ENCODE measurements at places on chromosomes 3 and 15. TPM values are rescaled to one million over a fixed set of nuclear protein-coding genes. Genes with fewer than 3 reads are reported as not detected.

- no peak overlapping the region for H3K4me3 ChIP-seq
- no peaks in the 10 kb centered on the region for H3K36me3 ChIP-seq
- DNase-seq = no peak
- no peaks in the 10 kb centered on the region for H3K4me1 ChIP-seq
Observed at GRCh38 chr3:56260262-56260661, 208.0 kb downstream of the ERC2 start.

DNA sequence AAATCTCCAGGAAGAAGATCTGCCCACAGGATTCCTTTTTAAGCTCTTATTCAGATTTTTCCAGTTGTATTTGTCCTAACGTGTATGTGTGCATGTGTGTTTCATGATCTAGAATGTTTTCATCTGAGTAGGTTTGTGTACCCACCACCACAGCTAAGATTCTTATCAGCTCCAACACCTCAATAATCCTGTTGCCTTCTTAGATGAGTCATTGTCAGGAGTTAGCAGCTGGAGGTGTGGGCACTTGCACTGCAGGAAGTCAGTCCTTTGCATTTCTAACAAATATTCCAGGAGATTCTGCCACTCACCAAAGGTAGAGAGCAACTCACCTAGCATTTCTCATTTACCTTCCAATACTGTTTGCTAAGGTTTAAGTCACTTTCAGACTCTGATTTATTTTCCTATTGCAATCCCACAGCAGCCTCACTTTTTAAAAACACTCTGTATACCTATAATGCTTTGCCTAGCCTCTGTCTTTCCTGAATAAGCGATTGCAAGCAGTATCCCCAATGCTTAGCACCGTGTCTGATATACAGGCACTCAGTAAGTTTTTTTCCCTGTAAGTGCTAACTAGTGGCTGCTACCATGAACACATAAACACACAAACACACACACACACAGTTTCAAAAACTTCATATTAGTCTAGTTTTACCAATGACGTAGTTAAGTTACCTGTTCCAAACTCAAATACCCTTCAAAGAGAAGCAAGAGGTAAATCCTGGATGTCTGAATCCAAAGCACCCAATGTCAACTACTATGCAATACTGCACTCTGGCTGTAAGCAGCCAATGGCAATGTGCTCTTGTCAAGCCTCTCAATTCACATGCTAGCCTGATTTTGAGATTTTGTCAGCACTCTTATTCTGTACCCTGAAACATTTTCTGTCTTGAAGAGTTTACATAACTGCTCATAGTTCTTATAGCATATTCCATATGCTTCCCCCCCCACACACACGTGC, 713.5 kb upstream of the LMCD1 start:
- H3K4me1 ChIP-seq = no peaks in the 10 kb centered on the region
- no peaks in the 10 kb centered on the region for H3K36me3 ChIP-seq
- no peak overlapping the region for H3K27ac ChIP-seq
- H3K4me3 ChIP-seq = no peak overlapping the region
- no peaks in the 10 kb centered on the region for H3K27me3 ChIP-seq
- DNase-seq = no peak

- H3K4me3 ChIP-seq = no peak overlapping the region
- no peak overlapping the region for H3K27ac ChIP-seq
- DNase-seq = no peak
Observed at GRCh38 chr3:58200846-58201355, 9.9 kb downstream of the DNASE1L3 start.

DNA sequence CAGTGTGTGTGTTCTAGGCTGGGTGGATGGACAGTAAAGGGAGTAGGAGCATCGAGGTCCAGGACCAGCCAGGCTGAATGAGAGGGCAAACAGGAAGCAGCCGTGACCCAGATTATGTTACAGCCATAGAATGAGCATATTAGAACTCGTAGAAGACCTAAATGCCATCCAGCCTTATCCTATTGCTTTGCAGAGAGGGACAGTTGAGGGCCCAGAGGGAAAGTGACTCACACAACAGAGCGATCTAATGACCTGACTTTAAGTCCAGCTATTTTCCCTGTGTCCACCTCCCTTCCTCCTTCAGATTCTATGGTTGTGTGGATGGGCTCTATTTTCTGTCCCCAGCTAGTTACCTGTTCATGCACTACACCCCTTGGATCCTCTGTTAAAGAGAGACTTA, 634.1 kb upstream of the TBL1XR1 start:
- H3K27me3 ChIP-seq = no peaks in the 10 kb centered on the region
- H3K4me3 ChIP-seq = no peak overlapping the region
- no peaks in the 10 kb centered on the region for H3K36me3 ChIP-seq
- no peaks in the 10 kb centered on the region for H3K4me1 ChIP-seq
- no peak for DNase-seq

The CERS3 gene
- 0.60 TPM for total RNA-seq

Measured in activated CD4-positive, alpha-beta T cell treated with anti-CD3 and anti-CD28 coated beads, Interleukin-2, amount 10 ng/mL, durations not matched to agents 7 days and 5 days (primary cell).